A549 treated with AZD2906 at 1 μM for 4 hours (cell line): ENCODE measurements at places on chromosomes 11 and 22. TPM values are rescaled to one million over a fixed set of nuclear protein-coding genes. Genes with fewer than 3 reads are reported as not detected.

GAB4 gene
- not detected in 5 replicates for total RNA-seq

SLC15A3 gene
- not detected in 5 replicates for total RNA-seq

AQP11 gene
- 1.1 to 1.5 TPM (median 1.4 TPM) in 5 replicates for total RNA-seq

GGT5 gene
- 4.3 to 5.1 TPM (median 4.6 TPM) in 5 replicates for total RNA-seq

MAPK1 gene
- total RNA-seq: 58.6 to 69.8 TPM (median 64.1 TPM) in 5 replicates
